Right cardiac atrium (tissue), 5 donors: ENCODE measurements at places on chromosomes 13 and 19. TPM values are rescaled to one million over a fixed set of nuclear protein-coding genes. Genes with fewer than 3 reads are reported as not detected.

ERICH4 gene
- total RNA-seq, result not detected

UHRF1 gene
- 2.3 TPM for total RNA-seq

GRCh38 chr13:113646921-113647340 is 11.1 kb downstream of the ATP4B start:
- DNase-seq, result no peak

GRCh38 chr13:43472339-43472738 is 314.4 kb downstream of the ENOX1 start:
- no peak for DNase-seq
